NCI-H187 treated with DMSO at 0.1 percent for 48 hours (cell line): ENCODE measurements at places on chromosomes 6 and 20.

DNA sequence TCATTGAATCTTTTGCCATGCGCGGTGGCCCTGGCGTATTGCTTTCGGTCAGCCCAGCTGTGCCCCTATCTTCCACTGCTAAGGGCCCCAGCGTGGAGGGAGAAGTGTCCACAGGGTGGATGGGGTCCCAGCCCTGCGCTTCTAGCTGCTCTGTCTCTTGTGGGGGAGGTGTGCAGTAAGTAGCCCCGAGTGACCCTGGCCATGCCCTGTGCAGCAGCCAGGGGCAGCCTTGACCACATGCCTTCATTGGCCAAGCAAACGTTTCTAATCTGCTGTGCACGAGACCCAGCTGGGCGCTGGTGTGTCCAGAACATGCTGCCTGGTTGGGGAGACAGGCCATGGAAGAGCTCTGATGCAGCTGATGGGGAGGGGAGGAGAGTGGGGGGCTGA is 13.6 kb downstream of the TMEM181 start:
- DNase-seq, result no peak

- no peak for DNase-seq
These were observed 3.2 kb downstream of the MARCKS start for GRCh38 chr6:113860181-113860955.

DNA sequence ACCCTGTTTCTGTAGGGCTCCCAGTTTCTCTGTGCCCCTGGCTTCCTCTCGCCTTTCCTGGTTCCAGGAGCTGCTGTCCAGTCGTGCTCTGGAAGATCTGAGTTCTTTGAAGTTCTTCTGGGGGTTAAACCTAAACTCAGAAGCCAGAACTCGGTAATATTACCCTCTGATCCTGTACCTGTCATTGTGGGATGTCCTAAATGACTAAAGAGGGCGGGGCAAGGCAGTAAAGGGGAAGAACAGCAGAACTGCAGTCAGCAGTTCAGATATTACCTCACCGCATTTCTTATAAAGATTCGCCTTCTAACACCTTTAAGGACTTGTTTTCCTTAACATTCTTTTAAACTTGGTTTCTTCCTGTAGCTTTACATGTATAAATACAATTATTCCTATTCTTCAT is 63.9 kb downstream of the FAM120B start:
- no peak for DNase-seq

DNA sequence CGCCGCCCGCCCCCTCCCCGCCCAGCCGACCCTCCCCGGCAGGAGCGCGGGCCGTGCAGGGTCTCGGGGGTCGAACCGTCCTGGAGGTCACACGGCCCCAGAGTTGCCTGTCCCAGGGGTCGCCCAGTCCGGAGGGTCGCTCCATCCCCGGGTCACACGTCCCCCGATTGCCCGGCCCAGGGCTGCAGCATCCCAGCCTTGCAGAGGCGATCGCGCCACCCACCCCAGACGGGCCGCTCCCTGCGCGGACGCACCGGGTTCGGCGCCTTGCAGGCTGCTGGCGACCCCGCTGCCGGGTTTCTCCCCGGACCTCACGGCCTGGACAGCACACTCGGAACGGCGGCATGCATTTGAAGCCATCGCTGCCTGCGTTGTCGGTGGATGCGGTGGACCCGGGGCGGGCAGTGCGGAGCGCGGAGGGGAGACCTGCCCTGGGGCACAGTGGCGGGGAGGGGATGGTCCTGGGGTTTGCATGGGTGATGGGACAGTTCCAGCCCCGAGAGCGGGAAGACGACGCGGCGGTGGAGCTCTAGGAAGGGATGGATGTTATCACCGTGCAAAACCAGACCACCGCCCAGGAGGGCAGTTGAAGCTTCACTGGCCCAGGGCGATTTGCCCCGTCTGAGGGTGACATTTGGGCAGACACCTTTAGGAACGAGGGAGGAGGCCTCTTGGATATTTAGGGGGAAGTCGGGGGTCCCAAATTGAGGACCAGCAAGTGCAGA is 22.7 kb upstream of the FRMD1 start:
- DNase-seq, result no peak

DNA sequence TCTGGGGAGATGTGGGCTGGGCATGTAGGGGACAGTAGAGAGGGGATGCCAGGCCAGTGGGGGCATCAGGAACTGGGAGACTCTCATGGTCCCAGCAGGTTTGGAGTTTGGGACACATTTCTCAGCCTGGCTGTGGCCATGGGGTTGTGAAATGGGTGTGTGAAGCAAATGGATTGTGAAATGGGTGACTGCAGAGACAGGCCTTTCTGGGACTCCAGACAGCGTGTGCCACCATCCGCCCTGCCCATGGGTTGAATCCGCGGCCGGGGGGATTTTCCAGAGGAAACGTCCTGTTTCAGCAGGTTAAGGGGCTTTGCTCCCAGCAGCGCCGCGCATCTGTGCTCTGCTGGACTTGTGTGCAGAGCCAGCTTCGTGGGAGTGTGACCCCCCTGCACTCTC is 3.7 kb upstream of the PMEPA1 start:
- no peak for DNase-seq
